H1 (cell line): ENCODE measurements at places on chromosomes 5 and 9. TPM values are rescaled to one million over a fixed set of nuclear protein-coding genes. Genes with fewer than 3 reads are reported as not detected.

Gene HTR1A
- total RNA-seq: 3.8 and 4.7 TPM in 2 replicates

Gene BICD2
- total RNA-seq: 22.8 and 22.9 TPM in 2 replicates

Gene OLFML2A
- total RNA-seq: 11.4 and 11.5 TPM in 2 replicates

Gene LAMC3
- 12.3 and 13.2 TPM in 2 replicates for total RNA-seq

Gene CER1
- total RNA-seq: 2.2 and 3.4 TPM in 2 replicates

Gene ASS1
- total RNA-seq: 108 and 116 TPM in 2 replicates

Gene PTTG1
- 229 and 240 TPM in 2 replicates for total RNA-seq

Gene CDX1
- not detected in 2 replicates for total RNA-seq

Gene SLIT3
- total RNA-seq: 0.86 and 1.1 TPM in 2 replicates

Gene ECSCR
- 2.7 and 3.3 TPM in 2 replicates for total RNA-seq

Gene ESM1
- not detected in 2 replicates for total RNA-seq

Gene BSPRY
- 5.5 and 6.5 TPM in 2 replicates for total RNA-seq

Gene TLX3
- total RNA-seq: not detected in 2 replicates

Gene SMIM32
- total RNA-seq: 0.22 TPM in 1 of 2 replicates, not detected in the other

Gene C5orf22
- 34.0 and 36.2 TPM in 2 replicates for total RNA-seq

Gene SGCD
- total RNA-seq: 0.04 and 0.13 TPM in 2 replicates

Gene SPINK1
- 0.48 TPM in 1 of 2 replicates, not detected in the other for total RNA-seq

Gene OR1Q1
- not detected in 2 replicates for total RNA-seq

Gene PTPRD
- total RNA-seq: 73.6 and 77.0 TPM in 2 replicates

Gene SPINK7
- total RNA-seq: not detected in 2 replicates

Gene OR2K2
- total RNA-seq: not detected in 2 replicates

Gene ATP10B
- 0.10 and 0.11 TPM in 2 replicates for total RNA-seq

Gene EPB41L4B
- 23.7 and 25.0 TPM in 2 replicates for total RNA-seq

Gene SPINK14
- not detected in 2 replicates for total RNA-seq

Gene CAMK2A
- 0.23 and 0.28 TPM in 2 replicates for total RNA-seq

Gene ASTN2
- total RNA-seq: 13.7 and 14.8 TPM in 2 replicates

Gene CDC20B
- not detected in 2 replicates for total RNA-seq

Gene POC5
- total RNA-seq: 11.2 and 11.9 TPM in 2 replicates

Gene TMEM232
- total RNA-seq: 1.3 and 1.6 TPM in 2 replicates

Gene ZDHHC12
- total RNA-seq: 32.8 and 35.0 TPM in 2 replicates

Gene PDLIM7
- 86.7 and 94.2 TPM in 2 replicates for total RNA-seq

Gene NR6A1
- total RNA-seq: 232 and 237 TPM in 2 replicates

Gene TBC1D13
- total RNA-seq: 21.3 and 26.3 TPM in 2 replicates

Gene TRPM3
- 9.7 and 10.9 TPM in 2 replicates for total RNA-seq

Gene CCDC152
- total RNA-seq: 9.5 and 10.2 TPM in 2 replicates

Gene ANKRD18B
- total RNA-seq: 8.3 and 13.8 TPM in 2 replicates

Gene BARHL1
- not detected in 2 replicates for total RNA-seq

Gene PCDHA9
- total RNA-seq: 0.28 and 0.36 TPM in 2 replicates

Gene REXO4
- total RNA-seq: 37.7 and 38.3 TPM in 2 replicates

Gene HCN1
- 6.7 and 7.6 TPM in 2 replicates for total RNA-seq

Gene SPINK5
- 2.0 and 2.2 TPM in 2 replicates for total RNA-seq

Gene HTR4
- not detected in 2 replicates for total RNA-seq

Gene GPR21
- total RNA-seq: 0.58 and 0.65 TPM in 2 replicates

Gene PCDHGC3
- total RNA-seq: 18.6 and 19.6 TPM in 2 replicates

Gene TMEM171
- 1.0 and 1.5 TPM in 2 replicates for total RNA-seq

Gene TMOD1
- 0.88 and 1.1 TPM in 2 replicates for total RNA-seq

Gene RGS14
- 20.6 and 24.4 TPM in 2 replicates for total RNA-seq

Gene GADD45G
- total RNA-seq: 7.0 and 9.2 TPM in 2 replicates

Gene MAN1B1
- 35.1 and 36.3 TPM in 2 replicates for total RNA-seq

Gene LECT2
- not detected in 2 replicates for total RNA-seq

Gene MVB12B
- total RNA-seq: 5.0 and 5.9 TPM in 2 replicates

Gene ADAMTS12
- total RNA-seq: 12.3 and 12.8 TPM in 2 replicates

Gene TAF11L10
- total RNA-seq: not detected in 2 replicates

Gene CMBL
- total RNA-seq: 27.9 and 30.9 TPM in 2 replicates

Gene LCP2
- 0.26 and 0.42 TPM in 2 replicates for total RNA-seq

Gene FYB1
- total RNA-seq: not detected in 2 replicates

Gene MRPS2
- 78.6 and 78.8 TPM in 2 replicates for total RNA-seq
